ENCODE measurements at places on chromosomes 12 and 14.

DNA sequence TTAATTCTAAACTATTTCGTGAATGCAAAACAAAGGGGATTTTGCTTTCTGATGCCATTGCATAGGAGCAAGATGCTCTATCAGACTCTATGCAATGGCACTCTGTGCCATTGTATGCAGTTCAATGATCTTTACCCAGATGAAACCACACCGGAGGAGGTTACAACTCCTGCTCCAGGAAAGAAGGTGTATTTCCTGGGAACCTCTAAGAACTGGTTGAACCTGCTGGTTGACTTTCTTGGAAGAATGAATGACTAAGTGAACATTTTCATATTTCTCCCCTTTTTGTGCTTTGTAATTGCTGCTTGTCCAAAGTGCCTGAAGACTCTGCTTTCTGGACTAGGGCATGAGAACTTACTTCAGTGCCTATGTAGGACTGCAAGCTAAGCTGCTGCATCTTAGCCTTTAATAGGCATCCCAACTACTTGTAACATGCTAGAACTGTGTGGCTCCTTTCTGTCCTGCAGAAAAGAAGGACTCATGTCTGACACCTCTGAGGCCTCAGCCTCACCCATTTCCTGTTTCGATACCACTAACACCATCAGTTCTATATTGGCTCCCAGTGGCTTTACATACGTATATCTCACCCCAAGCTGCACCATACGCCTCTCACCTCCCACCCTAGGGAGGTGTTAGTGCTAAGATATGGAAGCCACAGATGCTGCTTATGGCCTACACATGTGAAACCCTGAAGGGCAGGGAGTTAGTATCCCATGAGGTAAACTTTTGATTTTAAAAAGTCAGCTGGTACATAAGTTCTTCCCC is 193.5 kb upstream of the CNOT2 start:
- no peak for DNase-seq

DNA sequence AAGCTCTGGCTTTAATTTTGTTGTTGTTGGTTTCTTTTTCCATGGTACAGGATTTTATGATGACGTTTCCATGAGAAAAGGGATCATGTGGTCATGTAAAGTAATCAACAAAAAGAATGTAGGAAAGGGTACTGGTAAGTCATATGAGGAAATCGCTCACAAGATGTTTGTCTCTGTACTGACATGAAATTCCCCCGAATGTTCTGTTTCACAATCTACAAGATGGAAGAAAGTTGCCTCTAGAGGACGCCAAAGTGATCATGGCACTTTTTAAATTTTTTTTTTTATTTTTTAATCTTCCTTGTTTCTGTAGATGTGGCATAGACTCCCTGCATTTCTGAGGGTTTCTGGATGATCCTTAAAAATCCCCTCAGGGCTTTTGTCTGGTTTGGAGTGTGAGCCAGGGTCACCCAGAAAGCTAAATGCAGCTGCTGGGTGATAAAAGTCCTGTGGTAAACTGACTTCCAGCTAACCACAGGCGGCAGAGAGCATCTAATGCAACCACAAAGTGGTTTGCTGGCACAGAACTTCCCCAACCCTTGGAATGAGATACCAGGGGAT is 393.5 kb downstream of the CCDC91 start:
- no peak for DNase-seq

GRCh38 chr14:51783765-51784164 is 76.6 kb upstream of the GNG2 start:
- DNase-seq = no peak

GRCh38 chr14:65333943-65334687 is 78.4 kb upstream of the FUT8 start:
- no peak for DNase-seq

DNA sequence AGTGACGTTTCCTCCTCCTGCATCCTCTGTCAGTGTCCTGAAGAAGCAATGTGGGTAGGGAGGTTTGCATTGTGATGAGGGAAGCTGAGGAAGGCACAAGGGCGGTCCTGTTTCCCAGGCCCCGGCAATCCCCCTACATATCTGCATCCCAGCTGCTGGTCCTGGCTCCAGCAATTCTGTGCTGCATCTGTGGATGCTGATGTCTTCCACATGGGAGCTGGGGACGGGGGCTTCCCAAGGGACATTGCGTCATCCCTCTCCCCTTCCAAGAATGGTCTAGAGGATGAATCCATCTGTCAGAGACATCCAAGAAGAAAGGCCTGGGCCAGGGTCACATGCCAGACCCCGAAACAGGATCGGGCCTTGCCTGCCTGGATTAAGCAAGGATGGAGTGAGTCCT is 52.1 kb downstream of the TSPAN11 start:
- DNase-seq = no peak

GRCh38 chr14:81004575-81004974 is 49.2 kb downstream of the TSHR start:
- DNase-seq = no peak

GRCh38 chr14:22456998-22457594 is 131.9 kb downstream of the DAD1 start:
- DNase-seq = no peak

DNA sequence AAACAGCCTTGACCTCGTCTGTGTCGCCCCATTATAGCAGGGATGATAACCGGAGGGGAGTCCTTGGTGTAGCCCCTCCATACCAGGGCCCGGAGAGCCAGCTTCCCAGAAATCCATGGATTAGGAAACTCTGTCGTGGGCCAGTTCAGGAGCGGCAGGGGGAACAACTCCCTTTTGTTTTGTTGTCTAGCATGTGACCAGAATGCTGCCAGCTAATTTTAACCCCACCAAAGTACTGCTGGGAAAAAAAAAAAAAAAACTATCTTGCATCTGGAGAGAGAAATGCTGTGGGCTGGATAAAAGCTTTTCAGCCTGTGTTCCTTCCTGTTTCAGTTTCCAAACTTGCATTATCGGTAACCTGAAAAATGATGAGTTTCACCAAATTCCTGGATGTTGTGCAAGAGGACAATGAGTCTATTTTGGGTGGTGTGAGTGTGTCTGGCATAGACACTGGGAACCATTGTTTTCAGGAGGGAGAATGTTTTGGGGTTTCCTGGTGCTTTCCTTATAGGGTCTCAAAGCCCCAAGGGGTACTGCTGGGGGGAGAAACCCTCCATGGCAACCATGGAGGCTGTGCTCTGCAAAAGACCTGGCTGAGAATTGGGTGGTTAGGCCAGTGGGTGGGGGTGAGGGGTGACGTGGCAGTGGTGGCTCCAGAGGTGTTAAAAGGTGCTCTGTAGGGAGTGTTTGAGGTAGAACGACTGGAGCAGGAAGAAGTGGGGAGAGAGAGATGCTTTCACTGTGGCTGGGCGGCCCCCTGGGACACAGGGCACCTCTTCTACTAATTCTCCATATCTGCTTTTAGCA is 14.9 kb upstream of the IRF2BPL start:
- no peak for DNase-seq

- no peak for DNase-seq
Measured at GRCh38 chr14:91585856-91586255, 75.7 kb upstream of the PPP4R3A start.

- DNase-seq = no peak
Measured at GRCh38 chr14:34851395-34851794, 23.8 kb downstream of the BAZ1A start.

GRCh38 chr12:114045349-114045748 is 79.2 kb upstream of the RBM19 start:
- DNase-seq = no peak

GRCh38 chr14:103022002-103022684 is 35.2 kb downstream of the CDC42BPB start:
- DNase-seq = no peak

GRCh38 chr14:61341275-61342206 is 20.2 kb downstream of the PRKCH start:
- DNase-seq = no peak

GRCh38 chr14:35347323-35348043 is 55.3 kb downstream of the PSMA6 start:
- no peak for DNase-seq

GRCh38 chr12:53289891-53290290 is 5.5 kb upstream of the PFDN5 start:
- no peak for DNase-seq

DNA sequence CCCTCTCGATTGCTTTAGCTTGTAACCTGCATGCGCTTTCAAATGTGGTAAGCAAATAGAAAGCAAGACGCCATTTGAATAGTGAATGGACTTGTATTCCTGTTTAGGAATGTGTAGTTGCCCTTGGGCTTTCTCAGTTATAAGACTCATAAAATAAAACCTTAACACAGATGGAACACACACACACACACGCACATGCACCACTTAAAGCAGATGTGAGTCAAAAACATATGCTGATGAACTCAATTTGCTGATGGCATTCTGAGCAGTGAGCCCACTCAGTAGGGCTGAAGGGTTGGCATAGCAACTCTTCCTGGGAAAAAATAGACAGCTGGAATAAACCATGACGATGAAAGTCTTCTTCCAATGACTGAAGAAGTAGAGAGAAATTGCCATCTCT is 360.5 kb downstream of the APAF1 start:
- DNase-seq = no peak

DNA sequence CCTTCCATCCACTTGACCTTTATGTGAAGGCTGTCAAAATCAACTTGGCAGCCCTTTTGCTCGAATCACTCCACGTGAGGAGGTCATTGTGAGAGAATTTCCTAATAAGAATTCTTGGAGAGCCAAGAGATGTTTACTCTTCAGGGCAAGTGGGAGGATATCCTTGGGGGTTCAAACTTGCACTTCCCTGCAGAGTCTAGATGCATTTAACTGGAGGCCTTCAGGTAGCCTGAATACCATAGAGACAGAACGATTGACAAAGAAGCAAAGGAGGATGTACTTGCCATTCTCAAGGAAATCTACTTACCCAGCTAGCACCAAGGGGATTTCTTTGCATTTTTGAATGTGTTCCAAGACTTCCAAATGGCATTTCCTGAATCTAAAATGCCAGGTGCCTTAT is 1702.6 kb upstream of the FLRT2 start:
- DNase-seq = no peak

DNA sequence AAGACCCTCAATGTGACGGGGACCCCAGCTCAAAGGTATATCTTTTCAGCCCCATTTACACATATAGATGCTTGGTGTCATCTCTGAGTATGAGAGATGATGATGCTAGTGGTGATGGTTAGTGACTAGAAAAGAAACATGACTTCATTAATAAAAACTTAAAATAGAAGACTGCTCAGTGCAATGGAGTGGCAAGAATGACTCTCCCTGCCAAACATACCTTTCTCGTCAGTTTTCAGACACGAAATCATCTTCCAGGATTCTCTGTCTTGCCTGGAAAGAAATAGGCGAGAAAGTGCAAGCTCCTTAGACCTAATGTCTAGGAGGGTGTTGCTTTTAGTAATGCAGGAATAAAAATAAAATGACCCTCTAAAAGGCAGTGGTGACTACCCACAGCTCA is 71.7 kb downstream of the TPH2 start:
- DNase-seq = no peak

- DNase-seq = no peak
Measured at GRCh38 chr12:80593766-80594165, 113.7 kb upstream of the MYF6 start.

DNA sequence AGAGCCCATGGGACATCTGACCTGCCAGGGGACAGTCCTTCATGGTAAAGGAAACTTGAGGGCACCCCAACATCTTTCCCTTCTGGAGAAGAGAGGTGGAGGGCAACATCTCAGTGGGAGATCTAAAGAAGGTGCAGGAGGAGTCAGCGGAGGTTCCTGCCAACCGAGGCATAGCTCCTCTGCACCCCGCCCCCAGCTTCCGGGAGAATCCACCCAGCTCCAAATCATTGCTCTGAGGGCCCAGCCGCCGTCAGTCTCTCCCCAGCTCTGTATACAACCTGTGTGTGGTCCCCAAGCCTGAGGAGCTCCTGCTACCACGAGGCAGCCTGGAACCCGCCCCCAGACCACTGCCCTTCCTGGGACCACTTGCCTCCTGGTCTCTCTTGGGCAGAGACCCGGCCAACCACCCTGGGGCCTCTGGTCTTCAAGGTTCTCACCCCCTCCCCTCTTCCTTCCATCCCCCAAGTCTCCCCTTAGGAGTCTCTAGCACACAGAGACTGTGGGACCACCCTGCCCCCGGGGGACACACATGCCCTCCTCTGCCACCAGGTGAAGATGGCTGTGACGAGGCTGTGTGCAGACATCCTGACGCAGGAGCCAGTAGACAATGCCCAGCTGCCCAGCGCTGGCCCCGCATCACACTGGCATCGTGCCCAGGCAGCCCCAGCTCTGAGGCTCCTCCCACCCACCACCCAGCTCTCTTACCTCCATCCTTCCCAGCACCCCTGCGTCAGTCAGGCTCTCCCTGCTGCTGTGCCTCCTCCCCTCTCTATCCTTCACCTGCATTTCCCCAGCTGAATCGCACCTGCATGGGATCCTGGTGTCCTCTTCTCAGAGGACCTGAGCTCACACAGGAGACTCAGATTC is 13.0 kb upstream of the NUDT14 start:
- no peak for DNase-seq

DNA sequence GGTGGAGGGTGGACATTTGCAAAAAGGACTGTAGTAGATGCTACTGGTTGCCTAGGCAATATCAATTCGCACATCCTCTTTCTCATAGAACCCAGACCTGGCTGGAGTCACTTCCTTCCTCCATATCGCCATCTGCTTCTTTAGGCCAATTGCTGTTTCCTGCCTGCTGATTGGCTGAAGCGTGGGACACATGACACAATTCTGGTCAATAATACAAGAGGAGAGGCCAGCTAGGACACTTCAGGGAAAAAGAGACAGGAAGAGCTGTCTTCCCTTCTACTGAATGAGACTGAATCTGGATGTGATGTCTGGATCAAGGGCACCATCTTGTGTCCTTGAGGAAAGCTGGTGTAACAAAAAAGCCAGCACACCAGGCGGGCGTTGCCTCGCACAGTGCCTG is 53.8 kb downstream of the TRPV4 start:
- DNase-seq = peak; percentile 49

- DNase-seq = no peak
Measured at GRCh38 chr12:46087916-46088439, 97.6 kb upstream of the SCAF11 start.

DNA sequence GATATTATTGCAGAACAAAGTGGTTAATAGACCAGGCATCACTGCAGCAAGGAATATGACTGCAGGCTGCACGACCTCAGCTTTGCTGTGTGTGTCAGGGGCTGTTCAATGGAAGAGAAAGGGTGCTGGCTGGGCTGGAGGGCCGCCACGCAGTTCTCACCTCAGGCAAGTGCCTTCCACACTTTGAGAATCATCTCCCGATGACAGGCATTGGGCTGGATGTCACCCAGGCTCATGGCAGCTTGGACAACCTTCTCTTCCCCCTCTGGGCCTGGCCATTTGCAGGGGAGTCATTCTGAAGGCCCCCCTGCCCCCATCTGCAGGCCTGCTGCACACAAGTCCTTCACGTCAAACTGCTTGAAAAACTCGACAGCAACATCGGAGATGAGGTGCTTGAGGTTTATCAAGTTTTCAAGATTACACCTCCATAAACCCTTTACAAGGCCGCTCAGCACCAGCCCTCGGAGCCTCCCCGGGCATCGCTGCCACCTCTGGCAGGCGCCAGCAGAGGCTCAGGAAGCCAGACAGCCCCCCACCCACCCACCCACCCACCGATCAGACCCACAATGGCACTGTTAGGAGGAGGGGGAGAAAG is 165.9 kb upstream of the GSC start:
- DNase-seq = no peak

- no peak for DNase-seq
Measured at GRCh38 chr14:61514927-61515326, 180.4 kb upstream of the HIF1A start.

- no peak for DNase-seq
Measured at GRCh38 chr12:127750076-127750840, 516.7 kb upstream of the TMEM132C start.

- no peak for DNase-seq
Measured at GRCh38 chr12:125824276-125824675, 759.0 kb downstream of the AACS start.

Measured in HuH-7.5 (cell line).